Hepatocyte (in vitro differentiated cells): ENCODE measurements at places on chromosomes 2 and 18.

- H3K4me3 ChIP-seq = no peak overlapping the region
- H3K27ac ChIP-seq = no peak overlapping the region
- H3K27me3 ChIP-seq = no peaks in the 10 kb centered on the region
These were observed 43.2 kb upstream of the NOSTRIN start for GRCh38 chr2:168758970-168759820.

DNA sequence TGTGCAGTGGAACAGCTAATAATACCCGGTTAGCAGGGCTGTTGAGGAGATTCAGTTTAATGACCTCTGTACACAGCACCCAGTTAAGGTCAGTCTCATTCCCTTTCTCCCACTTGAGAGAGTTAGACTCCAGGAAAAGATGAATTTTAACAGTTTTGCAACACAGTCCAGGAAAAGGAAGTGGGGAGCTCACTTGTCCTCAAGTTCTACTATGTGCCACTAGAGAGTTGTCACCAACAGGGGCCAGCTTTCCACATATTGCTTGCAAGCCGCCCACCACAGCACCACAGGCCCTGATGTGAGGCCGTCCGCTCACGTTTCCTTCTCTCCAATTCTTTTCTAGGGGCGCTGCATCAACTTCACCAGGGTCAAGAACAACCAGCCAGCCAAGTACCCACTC is 142.1 kb downstream of the GFPT1 start:
- no peak overlapping the region for H3K27ac ChIP-seq
- no peak overlapping the region for H3K4me3 ChIP-seq
- H3K4me1 ChIP-seq = peaks cover 18% of the 10 kb centered on the region
- no peaks in the 10 kb centered on the region for H3K27me3 ChIP-seq

- H3K27me3 ChIP-seq = no peaks in the 10 kb centered on the region
- no peak overlapping the region for H3K27ac ChIP-seq
- peaks cover 27% of the 10 kb centered on the region for H3K4me1 ChIP-seq
These were observed 47.5 kb downstream of the FRZB start for GRCh38 chr2:182818925-182819324.

DNA sequence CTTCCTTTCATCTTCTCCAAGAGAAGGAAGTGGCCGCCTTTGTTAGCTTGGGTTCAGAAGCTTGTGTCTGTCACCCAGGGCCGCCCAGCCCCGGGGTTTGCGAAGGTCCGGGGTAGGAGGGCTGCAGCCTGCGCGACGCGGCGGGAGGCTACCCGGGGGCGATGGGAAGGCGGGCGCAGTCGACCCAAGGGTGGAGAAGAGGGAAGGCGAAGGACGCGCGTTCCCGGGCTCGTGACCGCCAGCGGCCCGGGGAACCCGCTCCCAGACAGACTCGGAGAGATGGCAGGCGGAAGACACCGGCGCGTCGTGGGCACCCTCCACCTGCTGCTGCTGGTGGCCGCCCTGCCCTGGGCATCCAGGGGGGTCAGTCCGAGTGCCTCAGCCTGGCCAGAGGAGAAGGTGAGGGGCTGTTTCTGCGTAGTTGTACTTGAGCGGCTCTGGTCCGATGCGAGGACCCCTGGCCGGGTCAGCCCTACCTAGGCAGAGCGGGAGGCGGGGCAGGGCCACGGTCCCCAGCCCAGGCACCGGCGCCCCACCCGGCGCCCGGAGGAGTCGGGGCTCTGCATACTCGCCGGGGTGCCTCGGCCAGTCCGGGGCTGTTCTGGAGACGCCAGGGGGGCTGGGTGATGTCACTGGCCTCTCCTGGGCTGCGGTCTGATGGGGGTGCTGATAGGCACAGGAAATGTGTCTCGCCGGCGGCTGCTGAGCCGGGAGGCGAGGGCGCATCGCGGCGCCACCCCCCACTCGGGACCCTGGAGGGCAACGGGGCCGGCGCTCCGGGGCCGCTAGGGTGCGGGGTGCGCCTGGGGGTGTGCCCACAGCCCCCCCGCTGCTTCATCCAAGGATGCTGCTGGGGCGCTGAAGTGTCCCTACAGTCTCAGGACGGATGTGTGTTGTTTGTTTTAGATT is at the start of gene QPCT:
TSS of gene QPCT (plus strand) at position 178 of the 909 bp plus-strand sequence. CDS start at position 280, 102 bp downstream.
- H3K27ac ChIP-seq = peak within 1 kb of the TSS; percentile 0
- no peaks in the 10 kb centered on the region for H3K27me3 ChIP-seq
- peaks cover 10% of the 10 kb centered on the region for H3K4me1 ChIP-seq
- no peaks in the 10 kb centered on the region for H3K36me3 ChIP-seq

- no peak overlapping the region for H3K4me3 ChIP-seq
- DNase-seq = no peak
- no peaks in the 10 kb centered on the region for H3K27me3 ChIP-seq
- H3K4me1 ChIP-seq = no peaks in the 10 kb centered on the region
- no peak overlapping the region for H3K27ac ChIP-seq
These were observed 56.8 kb downstream of the SLC4A10 start for GRCh38 chr2:161681046-161681445.

DNA sequence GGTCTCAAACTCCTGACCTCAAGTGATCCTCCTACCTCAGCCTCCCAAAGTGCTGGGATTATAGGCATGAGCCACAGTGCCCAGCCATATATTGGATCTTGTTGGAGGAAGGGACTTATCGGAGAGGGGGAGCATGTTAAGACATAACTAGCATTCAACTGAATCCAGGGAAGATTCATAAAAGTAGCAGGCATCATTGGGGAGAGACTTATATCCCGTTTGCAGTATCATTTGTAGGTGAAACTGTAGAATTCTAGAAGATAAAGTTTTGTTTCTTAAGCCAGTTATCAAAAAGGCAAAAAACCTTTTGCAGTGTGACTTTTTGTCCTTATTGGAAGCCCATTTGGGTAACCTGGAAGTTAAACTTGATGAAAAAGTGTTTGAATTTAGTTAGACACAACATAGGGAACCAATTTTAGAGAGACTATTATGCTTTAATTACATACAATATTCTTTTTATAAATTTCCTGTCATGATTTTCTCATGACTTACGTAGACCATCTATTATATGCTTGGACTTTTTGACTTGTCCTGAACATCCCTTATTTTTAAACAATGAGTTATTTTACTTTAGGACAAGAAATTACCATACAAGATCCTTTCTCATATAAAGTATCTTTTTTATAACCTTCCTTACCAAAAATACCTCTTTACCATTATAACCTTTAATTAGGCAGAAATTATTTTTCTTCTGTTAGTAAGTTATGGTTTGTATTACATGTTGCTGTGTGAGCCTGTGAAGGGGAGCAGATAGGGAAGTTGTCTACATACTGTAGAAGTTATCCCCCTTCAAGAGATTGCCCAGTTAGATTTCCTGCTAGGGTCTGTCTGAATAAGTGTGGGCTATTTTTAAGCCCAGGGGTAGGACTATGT is 20.3 kb downstream of the RAB3GAP1 start:
- peaks cover 2% of the 10 kb centered on the region for H3K36me3 ChIP-seq
- no peak for DNase-seq
- H3K4me1 ChIP-seq = no peaks in the 10 kb centered on the region

- H3K27me3 ChIP-seq = peaks cover 12% of the 10 kb centered on the region
- no peak overlapping the region for H3K4me3 ChIP-seq
- H3K36me3 ChIP-seq = no peaks in the 10 kb centered on the region
- H3K4me1 ChIP-seq = no peaks in the 10 kb centered on the region
- no peak for DNase-seq
- H3K27ac ChIP-seq = no peak overlapping the region
These were observed 22.7 kb upstream of the SPR start for GRCh38 chr2:72864500-72864899.

DNA sequence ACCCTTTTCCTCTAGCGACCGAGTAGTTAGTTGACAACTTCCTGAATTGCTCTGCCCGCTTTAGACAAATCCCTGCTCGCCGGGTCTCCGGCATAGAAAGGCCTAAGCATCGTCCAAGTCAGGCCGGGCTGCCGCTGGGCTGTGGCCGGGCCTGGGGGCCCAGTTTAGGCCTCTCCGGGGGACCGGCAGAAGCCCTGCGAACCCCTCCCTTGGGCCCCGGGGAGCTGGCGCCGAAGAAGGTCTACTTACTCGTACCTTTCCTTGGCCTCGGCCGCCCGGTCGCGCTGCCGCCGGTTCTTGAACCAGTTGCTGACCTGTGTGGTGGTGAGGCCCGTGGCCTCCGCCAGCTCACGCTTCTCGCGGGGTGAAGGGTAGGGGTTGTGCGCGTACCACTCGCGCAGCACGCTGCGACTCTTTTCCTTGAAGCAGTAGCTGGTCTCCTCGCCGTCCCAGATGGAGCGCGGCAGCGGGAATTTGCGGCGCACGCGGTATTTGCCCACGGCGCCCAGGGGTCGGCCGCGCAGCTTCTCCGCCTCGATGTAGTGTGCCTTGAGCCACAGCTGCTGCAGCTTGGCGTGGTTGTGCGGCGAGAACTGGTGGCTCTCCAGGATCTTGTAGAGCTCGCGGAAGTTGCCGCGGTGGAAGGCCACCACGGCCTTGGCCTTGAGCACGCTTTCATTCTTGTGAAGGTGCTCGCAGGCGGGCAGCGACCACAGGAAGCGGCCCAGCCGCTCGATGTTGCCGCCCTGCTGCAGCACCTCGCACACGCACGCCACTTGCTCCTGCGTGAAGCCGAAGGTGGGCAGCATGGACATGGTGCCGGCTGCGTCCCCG is 739 bp downstream of the SIX2 start:
- H3K27ac ChIP-seq = no peak overlapping the region
- peak; percentile 25 for DNase-seq
- no peak overlapping the region for H3K4me3 ChIP-seq
- peaks cover 30% of the 10 kb centered on the region for H3K4me1 ChIP-seq
- peaks cover 91% of the 10 kb centered on the region for H3K27me3 ChIP-seq

- no peaks in the 10 kb centered on the region for H3K36me3 ChIP-seq
- peaks cover 33% of the 10 kb centered on the region for H3K27me3 ChIP-seq
- no peak overlapping the region for H3K27ac ChIP-seq
- H3K4me3 ChIP-seq = peak overlapping the region; percentile 61
- no peaks in the 10 kb centered on the region for H3K4me1 ChIP-seq
These were observed 1.3 kb downstream of the OSBPL6 start for GRCh38 chr2:178195390-178196166.

DNA sequence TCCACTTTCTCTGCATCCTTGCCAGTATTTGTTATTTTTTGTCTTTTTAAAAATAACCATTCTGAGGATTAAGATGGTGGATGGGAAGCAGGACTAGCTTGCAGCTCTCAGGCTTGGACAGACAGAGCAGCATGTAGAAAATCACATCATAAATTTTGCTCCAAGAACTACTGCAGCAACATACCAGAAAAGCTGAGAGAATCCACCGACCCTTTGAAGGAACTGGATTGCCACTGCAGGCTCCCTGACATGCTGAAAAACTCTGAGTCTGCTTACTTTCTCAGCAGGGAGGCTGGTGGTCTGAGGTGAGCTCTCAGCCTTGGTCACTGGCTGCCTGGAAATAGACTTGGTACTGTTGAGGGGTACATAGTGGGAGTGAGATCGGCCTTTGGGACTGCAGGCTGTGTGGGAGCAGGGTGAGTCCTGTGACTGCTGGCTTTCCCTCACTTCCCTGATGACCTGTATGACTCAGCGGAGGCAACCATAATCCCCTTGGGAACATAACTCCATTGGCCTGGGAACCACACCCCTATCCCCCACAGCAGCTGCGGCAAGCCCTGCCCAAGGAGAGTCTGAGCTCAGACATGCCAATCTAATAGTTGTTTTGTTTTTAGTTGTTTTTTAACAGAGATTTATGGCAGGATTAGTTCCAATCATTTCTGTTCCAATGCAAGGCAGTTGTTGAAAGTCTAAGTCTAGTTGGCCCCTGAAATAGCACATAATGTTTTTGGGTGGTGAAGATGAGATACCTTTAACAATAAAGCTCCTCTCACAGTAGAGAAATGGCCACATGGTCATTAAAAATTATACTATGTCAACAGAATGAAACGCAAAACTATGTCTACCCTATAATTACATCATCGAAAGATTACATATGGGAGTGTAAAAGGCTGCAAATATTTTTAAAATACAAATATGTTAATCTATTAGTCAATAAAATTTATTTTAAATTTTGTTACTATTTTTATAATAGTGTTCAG is 414.2 kb upstream of the CHAC2 start:
- H3K4me1 ChIP-seq = no peaks in the 10 kb centered on the region
- peak; percentile 63 for DNase-seq
- no peaks in the 10 kb centered on the region for H3K36me3 ChIP-seq
- H3K27me3 ChIP-seq = no peaks in the 10 kb centered on the region
- peak overlapping the region; percentile 85 for H3K27ac ChIP-seq

GRCh38 chr2:201872591-201872990 is 66.3 kb downstream of the CDK15 start:
- H3K27me3 ChIP-seq = no peaks in the 10 kb centered on the region
- peak overlapping the region; percentile 7 for H3K27ac ChIP-seq
- no peak overlapping the region for H3K4me3 ChIP-seq
- peaks cover 11% of the 10 kb centered on the region for H3K4me1 ChIP-seq

GRCh38 chr2:128503399-128504245 is 185.0 kb upstream of the HS6ST1 start:
- DNase-seq = no peak
- no peaks in the 10 kb centered on the region for H3K27me3 ChIP-seq
- no peaks in the 10 kb centered on the region for H3K4me1 ChIP-seq

GRCh38 chr2:64760128-64760527 is 106.4 kb upstream of the SERTAD2 start:
- no peaks in the 10 kb centered on the region for H3K36me3 ChIP-seq
- H3K27me3 ChIP-seq = no peaks in the 10 kb centered on the region

- no peaks in the 10 kb centered on the region for H3K27me3 ChIP-seq
- H3K36me3 ChIP-seq = no peaks in the 10 kb centered on the region
These were observed 20.4 kb downstream of the CNOT11 start for GRCh38 chr2:101273056-101273455.

DNA sequence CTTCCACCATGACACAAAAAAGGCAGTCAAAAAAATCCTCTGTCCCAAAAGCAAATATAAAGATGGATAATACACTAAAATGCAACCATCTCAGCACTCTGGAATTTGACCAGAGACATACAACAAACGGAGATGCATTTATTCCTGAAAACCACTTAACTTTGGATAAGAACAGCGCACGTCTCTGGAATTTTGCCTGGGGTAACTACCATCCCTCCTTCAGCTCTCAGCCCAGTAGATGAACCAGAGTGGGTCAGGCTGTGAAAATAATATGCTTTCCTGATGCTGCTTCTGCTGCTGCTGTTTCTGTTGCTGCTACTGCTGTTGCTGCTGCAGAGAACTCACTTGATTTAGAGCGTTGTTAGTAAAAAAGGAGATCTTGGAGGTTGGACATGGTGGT is 133.8 kb upstream of the ACVR2A start:
- no peaks in the 10 kb centered on the region for H3K27me3 ChIP-seq
- H3K36me3 ChIP-seq = no peaks in the 10 kb centered on the region
- DNase-seq = no peak
